ENCODE measurements at places on chromosomes 11 and 22.

- no peak for DNase-seq
These were observed 10.4 kb downstream of the SPATA19 start for GRCh38 chr11:133834682-133835592.

- DNase-seq: no peak
These were observed 18.7 kb downstream of the LDLRAD3 start for GRCh38 chr11:35962369-35963138.

- no peak for DNase-seq
These were observed 636.2 kb upstream of the CCDC90B start for GRCh38 chr11:83922318-83922717.

- DNase-seq: no peak
These were observed 18.2 kb upstream of the SYN3 start for GRCh38 chr22:33076343-33076742.

DNA sequence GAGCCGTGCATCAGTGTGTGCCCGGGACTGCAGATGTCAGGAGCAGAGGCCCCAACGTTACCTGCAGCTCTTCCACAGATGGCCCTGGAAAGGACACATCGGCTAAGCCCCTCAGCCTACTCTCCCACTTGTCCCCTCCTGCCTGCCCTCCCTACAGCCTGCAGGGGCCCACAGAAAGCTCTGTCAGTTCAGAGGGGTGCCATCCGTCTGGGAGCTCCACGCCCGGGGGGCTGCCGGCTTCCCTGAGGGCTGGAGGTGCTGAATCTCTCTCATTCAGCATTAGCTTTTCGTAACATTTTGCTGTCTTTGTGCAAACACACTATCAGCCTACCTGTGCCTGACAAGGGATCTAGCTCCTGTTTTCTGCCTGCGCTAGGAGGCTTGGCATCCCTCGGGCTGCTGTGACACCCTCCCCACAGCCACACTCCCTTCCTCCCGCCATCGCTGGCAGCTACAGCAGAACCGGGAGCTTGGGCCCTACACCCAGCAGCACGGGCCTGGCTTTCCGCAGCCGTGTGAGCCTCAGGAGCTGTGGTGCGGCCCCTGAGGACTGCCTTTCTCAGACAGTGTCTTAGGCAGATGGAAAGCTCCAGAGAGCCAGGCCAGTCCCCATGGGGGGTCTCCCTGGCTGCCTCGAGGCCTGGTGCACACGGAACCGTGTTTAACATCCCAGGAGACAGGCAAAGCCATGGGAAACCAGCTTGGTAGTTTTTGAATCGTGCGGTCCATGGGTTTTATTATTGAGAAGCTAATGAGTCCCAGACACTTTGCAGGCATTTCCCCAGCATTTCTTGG is 198.3 kb upstream of the B3GAT1 start:
- no peak for DNase-seq

GRCh38 chr22:35103761-35104160 is 37.8 kb downstream of the ISX start:
- DNase-seq: no peak

GRCh38 chr22:38732251-38732815 is 23.5 kb downstream of the SUN2 start:
- no peak for DNase-seq

- DNase-seq: no peak
These were observed 155.4 kb upstream of the CCDC90B start for GRCh38 chr11:83441601-83442000.

DNA sequence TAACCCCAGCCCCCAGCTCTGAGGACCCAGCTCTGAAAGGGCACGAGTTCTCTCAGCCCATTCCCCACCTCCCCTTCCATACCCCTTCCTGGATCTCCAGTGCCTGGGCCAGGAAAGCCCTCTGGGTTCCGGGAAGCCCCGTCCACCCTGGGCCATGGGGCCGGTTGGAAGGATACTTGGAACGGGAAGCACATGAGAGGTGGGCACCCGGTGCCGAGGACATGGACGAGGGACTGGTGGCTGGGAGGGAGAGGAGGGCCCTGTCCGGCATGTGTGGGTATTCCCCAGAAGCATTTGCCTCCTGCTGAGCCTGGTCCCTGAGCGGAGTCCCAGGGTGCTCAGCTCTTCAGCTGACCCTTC is 5.2 kb upstream of the HINFP start:
- DNase-seq: no peak

DNA sequence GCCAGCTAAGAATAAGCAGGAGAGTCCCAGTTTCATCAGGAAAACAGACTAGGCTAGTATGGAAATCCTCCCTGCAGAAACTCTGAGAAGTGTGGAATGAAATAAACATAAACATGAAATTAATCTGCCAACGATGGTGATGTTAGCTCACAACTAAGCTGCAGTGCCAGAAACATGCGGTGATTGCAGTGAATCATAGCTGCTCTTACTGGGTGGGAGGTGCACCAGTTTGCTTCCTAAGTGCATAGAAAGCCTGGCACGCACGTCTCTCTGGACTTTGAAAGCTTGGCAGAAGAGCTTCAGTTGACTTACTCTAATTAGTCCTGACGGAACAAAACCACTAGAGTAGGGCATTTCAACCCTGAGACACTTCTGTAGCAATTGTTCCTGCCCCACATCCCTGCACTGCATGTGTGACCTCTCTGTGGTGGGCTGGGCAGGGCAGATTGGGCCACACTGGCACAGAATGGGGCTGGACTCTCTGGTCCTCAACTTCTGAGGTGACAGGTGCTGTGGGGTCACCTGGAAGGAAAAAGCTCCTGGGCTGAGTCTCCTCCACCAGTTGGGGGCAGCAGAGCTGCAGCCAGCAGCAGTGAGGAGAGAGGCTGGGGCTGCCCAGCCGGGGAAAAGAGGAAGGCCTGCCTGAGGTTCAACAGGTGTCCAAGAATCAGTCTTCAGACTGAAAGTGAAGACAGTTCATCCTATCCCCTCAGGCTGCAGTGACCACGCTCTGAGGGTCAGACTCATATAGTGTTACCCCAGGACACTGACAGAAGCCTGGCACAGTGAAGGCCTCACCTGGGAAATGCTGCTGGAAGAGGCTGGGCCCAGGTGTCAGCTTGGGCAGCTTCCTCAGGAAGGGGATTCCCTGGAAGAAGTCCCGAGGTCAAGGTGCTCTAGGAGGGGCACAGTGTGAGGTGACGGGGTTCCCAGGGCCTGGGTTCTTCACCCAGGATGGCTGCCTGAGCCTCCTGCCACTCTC is 40.5 kb downstream of the GGTLC2 start:
- DNase-seq: peak; percentile 8

DNA sequence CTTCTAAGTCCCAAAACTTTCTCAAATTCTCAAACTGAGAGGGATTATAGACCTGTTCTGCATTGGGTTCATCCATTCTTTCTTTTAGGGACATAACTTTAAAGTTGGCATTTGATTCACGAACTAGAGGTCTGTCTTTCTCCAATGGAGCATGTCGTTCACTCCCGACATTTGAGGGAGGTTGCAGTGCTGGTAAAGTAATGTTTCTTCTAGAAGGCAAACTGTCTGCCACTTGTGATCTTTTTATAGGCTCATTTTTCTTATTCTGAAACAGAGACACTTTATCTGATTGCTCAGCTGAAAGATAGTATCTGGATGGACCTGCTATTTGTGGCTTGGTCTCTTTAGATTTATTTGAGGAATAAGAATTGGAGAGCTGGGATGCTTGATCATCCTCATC is 40.4 kb upstream of the CCDC89 start:
- DNase-seq: no peak

GRCh38 chr11:20594274-20595061 is 4.9 kb upstream of the SLC6A5 start:
- DNase-seq: no peak

GRCh38 chr11:19679952-19680828 is 32.4 kb upstream of the NAV2 start:
- DNase-seq: no peak

GRCh38 chr11:94665116-94665659 is 98.0 kb downstream of the PIWIL4 start:
- no peak for DNase-seq

DNA sequence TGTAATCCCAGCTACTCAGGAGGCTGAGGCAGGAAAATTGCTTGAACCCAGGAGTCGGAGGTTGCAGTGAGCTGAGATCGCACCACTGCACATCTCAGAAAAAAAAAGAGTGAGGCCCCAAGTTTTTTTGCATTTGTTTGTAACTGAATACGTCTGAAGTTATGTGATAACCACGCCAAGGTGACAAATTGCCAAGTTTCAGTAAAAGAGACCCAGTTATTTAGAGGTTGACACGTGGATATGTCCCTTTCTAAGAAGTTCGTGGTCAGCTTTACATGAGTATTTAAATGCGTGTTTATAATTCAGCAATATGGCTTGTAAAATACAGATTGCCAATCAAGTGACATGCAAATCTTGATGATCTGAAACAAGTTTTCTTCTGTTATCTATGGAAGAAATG is 8.0 kb downstream of the PPARA start:
- no peak for DNase-seq

- no peak for DNase-seq
These were observed 404.5 kb upstream of the LARGE1 start for GRCh38 chr22:34324763-34325162.

- DNase-seq: peak; percentile 24
These were observed 25.8 kb upstream of the MPPED1 start for GRCh38 chr22:43385770-43386641.

DNA sequence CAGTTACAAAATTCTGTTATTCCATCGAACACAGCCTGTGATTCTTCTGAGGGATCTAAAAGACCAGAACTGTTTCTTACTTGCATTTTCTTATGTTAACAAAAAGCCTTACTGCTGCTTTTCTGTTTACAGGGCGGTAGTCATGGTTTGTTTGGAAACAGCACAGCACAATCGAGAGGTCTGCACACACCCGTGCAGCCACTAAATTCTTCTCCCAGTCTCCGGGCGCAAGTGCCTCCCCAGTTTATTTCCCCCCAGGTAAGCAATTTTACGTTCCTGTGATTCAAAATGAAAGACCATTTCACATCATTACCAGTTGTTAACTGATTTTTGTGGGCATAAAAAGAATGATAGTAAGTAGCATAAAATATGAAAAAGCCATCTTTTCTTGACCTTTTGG is 60.8 kb upstream of the ADSL start:
- DNase-seq: no peak

DNA sequence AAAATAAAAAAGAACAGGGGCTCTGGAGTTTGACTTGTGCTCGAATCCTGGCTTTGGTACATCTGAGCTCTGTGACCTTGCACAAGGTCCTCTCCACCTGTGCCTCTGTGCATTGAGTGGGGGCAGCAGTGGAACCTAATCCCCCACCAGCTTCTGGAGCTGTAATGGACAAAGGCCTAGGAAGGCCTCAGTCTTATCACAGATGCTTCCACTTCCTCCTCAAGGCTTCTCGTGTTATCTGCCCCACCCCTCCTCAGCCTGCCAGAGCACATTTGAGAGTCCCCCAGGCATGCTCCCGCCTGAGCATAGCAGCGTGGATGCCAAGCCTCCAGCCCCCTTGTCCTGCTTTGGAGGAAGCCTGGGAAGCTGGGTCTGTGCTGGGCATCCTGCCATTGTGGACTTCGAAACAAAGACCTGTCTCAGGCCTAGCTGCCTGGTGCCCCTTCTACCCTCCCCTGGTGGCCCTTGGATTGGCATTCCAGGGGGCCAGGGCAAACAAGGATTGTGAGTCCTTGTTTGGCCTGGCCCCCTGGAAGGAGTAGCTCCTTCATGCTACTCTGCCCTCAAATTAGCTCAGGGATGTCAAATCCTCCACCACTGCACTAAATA is 15.0 kb downstream of the SLC35E4 start:
- no peak for DNase-seq

DNA sequence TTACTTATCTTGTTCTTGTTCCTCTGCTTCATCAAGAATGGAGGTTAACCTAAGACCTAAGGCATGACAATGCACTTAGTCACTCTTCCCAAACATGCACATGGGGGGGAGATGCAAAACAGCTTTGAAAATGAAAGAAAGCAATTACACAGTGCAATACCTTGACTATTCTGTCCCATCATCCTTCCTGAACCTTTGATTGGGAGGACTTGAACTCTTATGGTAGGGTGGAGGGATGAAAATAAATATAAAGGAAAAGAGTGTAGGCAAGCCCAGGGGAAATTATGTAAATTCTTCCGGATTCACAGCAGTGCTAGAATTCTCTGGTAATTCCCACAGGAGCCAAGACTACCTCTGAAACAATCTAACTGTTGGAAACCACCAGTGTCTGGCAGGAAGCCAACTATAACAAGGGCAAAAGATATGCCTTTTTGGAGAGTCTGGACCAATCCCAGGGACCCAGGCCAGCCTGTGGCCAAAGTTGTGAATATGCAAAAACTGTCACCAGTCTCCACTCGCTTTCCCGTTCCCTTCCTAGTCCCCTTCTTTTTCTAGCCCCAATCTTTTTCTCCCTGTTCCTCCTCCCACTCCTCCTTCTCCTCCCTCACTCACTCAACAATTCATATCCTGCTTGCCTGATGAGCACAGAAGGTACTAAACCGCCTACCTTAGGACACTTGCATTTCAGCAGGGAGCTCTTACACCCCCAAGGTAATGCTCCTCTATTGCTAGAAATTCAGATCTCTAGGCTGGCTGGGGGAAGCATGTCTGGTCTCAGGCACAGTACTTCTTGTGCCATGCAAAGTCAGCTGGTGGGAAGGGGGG is 2.5 kb upstream of the RCN1 start:
- no peak for DNase-seq

GRCh38 chr22:38135133-38135706 is 24.7 kb upstream of the BAIAP2L2 start:
- no peak for DNase-seq

- no peak for DNase-seq
These were observed 42.1 kb upstream of the PHF21B start for GRCh38 chr22:45051946-45052345.

DNA sequence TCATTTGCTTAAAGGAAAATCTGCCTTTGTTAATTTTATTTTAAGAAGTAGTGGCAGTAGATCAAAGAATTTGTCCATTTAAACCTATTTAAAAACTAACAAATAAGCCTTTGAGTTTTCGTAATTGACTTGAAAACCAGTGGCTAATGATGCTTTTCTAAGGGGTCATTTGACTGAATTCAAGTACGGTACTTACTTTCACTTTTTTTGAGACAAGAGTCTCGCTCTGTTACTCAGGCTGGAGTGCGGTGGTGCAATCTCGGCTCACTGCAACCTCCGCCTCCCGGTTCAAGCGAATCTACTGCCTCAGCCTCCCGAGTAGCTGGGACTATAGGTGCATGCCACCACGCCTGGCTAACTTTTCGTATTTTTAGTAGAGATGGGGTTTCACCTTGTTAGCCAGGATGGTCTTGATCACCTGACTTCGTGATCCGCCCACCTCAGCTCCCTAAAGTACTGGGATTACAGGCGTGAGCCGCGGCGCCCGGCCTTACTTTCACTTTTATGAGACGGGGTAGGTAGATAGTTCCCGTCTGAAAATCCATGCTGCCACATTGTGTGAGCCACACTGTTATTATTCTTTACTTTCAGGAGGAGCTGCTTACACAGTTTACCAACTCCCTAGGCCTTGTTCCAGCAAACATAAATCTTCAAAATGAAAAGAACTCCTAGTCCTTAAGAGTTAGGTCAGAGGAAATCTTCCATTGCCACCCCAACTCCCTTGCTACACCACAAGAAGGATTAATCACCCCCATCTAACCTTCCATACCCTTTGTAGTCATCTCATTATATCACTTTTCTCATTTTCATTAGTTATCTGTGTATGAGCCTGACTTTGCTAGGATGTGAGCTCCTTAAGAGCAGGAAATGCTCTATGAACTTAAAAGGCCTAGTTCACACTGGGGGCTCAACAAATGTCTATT is 926.6 kb upstream of the CCDC90B start:
- no peak for DNase-seq

GRCh38 chr11:34627197-34627596 is 6.3 kb downstream of the EHF start:
- DNase-seq: no peak

GRCh38 chr11:69752890-69753289 is 22.3 kb downstream of the FGF4 start:
- no peak for DNase-seq

- no peak for DNase-seq
These were observed 292 bp downstream of the SCGB2A1 start for GRCh38 chr11:62208785-62209144.
